KG1 (cell line): ENCODE measurements at places on chromosomes 2 and 18.
A peak's percentile ranks its signal among the peaks of the same experiment; 100 is the strongest.

DNA sequence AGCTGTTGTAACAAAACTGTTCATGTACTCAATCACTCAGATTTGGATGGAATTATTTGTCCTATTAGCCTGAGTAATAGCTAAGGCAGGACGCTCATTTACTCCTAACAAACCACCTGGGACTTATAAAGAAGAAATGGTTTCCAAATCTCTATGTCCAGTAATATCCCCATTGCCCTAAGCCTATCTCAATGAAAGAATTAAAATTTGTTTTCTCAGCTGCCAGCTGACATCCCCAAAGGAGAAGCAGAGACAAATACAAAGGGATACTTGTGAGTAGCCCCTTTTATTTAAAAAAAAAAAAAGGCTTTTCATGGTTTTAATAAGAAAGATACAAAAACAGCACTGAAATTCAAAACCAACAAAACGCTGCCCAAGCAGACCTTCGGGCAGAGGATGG is 211.4 kb upstream of the PARD3B start:
- DNase-seq = no peak

DNA sequence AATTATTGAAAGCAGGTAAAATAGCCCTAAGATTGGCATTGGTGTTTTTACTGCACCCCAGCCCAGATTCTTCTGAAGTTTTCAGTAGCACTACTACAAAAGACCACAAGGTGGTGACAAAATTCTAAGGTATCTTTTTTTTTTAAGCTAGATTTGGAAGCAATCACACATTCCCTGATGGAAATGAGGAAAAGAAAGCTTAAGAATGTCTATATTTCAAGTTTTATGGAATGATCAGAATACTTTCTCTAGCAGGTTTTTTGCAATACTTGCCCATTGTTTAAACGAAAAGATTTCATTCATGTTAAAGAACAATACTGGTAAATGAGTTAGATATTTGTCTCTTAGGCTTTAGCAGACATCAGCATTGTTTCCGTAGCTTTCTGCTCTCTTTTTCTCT is 32.1 kb upstream of the ZNF638 start:
- no peak for DNase-seq

GRCh38 chr2:32246911-32247310 is 17.8 kb downstream of the NLRC4 start:
- DNase-seq = no peak

DNA sequence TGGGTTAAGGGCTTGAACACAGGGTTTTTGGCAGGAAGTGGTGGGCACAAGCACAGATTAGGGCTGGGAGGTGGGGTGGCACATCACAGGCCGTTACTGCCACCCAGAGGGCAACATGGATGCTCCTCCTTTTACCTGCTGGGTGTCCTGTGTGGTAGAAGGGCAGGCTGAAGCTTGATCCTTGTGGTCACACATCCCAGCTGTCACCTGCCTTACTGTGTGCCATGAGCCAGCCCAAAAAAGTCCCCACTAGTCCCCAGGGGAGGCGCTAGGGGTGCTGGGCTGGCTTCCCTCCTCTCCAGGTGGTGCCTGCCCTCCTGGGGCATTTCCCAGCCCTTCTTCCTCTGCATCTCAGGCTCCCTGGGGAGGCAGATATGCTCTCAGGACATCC is 50.5 kb upstream of the ALPP start:
- no peak for DNase-seq

DNA sequence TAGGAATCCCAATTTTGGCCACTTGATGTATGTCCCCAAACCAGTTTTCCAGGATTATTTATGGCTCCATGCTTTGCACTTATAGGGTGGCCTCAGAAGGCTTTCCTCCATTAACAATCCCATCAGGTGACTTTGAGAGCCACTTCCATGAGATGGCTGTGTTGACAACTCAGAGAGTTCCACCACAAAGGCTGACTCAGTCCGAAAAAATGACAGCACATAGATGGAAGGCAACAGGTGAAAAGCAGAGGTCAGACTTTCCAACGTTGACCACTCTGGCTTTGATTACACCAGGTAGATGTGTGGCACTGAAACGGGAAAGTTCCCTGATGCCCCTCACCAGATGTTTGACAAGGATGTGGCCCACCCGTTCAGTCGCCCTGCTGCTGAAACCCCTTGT is 431.4 kb upstream of the TNP1 start:
- DNase-seq = no peak

DNA sequence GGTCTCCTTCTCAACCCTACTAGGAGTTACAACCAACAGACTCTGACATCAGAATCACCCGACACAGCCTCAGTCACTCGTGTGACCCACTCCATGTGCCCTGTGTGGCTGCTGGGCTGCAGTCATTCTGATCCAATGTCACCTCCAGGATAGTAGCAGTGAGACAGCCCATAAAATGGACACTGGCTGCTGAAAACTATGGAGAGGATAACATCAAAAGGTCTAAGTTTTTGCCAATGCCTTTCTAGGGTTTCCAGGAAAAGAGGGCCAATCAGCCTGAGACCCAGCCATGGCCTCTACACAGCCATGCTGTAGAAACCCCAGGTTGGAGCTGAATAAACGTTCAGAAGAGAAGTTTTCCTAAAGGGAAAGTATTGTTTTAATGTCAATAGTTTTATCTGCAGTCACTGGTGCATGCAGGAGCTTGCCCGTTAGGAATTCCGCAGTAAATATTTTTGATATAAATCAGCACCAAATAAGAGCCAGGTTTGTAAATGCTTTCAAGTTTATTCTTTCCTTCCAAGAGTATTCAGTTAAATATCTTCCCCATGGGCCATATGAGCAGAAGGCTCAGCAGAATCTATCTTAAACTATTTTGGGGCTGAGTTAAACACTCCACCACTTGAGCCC is 92.2 kb upstream of the PID1 start:
- DNase-seq = no peak

GRCh38 chr2:96325884-96326255 is 753 bp downstream of the ITPRIPL1 start:
- DNase-seq = no peak

GRCh38 chr2:178306352-178307073 is 112.2 kb downstream of the OSBPL6 start:
- peak; percentile 23 for DNase-seq

GRCh38 chr2:216491793-216492596 is 6.6 kb upstream of the RPL37A start:
- no peak for DNase-seq

DNA sequence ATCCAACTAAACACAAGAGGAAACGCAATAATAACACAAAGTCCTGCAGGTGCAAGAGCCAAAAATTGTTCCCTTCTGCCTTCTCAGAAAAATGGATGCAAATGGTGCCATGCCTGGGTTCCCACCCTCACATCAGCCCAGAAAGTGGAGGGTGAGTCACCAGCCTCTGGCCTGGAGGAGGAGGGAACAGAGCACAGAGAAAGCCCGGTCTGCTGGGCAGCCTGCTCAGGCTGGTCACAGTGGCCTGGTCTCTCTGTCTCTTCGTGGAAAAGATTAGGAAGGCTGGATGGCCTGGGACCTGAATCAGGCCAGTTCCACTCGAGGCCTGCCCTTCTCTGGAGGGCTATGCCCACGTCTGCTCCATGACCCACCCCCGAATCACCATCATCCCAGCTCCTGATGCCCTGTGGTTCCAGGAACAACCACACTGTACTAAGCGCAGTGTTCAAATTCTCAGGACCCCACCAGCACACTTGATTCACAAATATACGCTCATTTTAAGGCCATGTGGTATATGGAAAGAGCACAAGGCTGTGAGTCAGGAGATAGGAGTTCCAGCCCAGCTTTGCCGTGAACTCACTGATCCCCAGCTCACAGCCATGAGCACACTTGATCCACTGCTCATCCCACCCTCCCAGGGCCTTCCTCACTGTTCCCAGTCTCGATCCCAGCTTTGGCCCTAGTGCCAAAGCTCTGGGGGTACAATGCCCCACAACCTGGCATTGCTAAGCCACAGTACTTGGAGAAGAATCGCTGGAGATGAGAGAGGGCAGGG is 82.1 kb downstream of the ZBTB7C start:
- DNase-seq = no peak

DNA sequence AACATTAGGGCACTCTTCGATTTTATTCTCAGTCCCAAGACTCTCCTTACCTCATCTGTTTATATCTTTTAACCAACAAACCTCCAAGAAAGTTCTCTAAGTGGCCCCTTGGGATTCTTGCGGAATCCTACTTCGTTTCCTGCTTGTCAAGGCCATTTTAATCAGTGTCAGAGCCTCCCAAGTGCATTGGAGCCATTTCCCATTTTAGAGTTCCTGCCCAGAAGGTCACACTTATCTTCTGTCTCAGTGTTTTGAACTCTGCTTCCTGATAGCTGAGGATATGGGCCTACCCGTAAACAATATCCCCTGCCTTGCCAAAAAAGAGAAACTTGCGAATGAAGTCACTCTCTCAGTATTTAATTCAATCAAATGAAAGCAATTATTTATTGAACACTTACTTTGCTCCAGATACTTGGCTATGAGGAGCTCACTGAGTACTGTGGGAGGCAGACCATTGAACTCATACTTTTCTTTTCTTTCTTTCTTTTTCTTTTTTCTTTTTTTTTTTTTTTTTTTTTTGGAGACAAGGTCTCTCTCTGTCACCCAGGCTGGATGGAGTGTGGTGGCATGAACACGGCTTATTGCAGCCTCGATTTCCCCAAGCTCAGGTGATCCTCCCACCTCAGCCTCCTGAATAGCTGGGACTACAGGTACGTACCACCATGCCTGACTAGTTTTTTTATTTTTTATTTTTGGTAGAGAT is 5.7 kb upstream of the NOSTRIN start:
- DNase-seq = no peak

GRCh38 chr2:10597956-10598355 is 91.8 kb downstream of the NOL10 start:
- DNase-seq = no peak

DNA sequence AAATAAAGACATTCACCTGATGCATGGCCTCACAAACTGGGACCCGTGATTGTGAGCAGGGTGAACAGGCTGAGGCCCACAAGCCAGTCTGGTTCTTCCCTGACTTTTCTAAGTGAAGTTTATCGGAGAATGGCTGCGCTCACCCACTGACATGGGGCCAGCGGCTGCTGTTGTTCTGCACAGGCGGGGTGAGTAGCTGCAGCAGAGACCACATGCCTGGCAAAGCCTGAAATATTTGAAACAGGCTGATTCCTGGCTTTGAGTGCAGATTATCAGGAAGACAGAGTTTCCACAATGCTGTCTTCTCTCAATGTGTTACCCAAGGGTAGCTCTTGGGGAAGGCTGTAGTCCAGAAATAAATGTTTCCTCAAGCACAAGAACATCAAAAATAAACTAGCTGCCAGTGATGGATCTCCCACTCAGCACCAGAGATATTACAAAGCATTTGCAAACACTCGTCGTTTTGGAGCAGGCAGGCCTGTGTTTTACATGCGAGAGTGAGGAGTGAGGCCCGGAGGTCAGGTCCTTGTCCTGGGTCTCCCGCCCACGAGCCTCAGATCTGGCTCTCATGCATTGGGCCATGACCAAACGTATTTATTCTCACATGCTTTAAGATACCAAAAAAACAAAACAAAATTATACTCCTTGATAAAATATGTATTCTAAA is 647.1 kb downstream of the GALR1 start:
- DNase-seq = no peak

- DNase-seq = no peak
These were observed 568.5 kb downstream of the ARHGAP15 start for GRCh38 chr2:143697744-143698143.

DNA sequence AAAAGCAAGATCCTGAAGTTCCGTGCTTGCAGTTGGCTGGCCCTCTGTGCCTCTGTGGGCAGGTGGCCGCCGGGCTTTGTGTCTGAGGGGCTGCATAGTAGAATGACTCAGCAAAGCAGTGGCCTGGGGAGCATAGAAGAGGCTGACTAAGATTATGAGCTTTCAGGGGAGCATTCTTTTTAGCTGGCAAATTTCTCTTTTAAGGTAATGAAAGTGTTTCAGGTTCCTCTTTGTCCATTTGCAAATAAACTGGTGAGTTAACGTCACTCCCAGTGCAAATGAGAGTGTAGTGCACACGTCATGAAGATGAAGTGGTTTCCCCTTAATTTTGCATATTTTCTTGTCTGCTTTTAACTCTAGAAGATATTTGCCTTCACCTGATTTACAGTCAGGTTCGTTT is 98.6 kb downstream of the BCL2L11 start:
- no peak for DNase-seq

DNA sequence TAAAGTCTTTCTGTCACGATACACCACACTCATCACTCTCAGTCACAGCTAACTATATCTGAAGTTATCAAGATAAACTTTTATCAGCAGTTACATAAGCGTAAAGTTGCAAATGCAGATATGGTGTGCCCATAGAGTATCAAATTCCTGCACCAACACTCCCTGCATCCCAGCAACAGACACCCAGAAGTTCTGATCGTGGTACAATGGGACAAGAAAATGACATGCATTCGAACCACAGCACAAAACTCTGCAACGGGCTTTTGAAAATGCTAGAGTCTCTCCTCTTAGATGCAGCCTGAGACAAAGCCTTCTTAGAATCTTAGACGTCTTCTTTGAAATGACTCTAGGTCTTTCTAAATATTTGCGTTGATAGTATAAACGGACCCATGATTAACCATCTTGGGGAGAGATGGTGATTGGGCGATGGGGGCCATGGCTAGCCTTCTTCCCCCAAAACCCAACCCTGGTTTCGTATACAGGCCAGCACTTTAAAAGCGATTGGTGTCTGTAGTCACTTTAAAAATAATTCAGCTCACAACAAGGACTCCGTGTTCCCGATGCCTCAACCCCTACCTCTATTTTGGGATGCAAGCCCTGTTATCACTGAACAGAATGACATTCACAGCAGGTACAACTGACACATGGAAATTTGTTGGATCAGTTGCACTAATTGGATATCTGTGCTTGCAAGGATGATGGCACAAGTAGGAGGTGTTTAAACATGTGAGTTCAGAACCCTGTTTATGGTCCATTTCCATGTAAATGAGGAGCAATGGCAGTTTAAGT is 286.6 kb downstream of the MYT1L start:
- no peak for DNase-seq

DNA sequence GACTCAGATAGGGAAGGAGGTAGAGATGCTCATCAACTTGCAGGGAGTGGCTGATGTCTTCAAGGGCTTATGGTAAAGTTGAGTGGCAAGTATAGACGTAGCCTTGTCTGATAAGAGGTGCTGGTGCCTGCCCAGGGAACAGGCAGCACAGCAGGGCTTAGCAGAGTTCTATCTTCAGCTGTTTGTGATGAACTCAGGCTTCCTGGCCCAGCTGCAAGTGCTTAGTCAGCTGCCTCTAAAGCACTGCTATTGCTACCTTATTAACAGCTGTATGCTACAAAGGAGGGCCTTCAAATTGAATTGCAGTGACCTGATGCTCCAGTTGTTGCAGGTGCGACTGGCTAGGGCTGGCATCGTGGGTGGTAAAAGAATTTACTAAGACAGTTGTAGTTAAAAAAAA is 82.1 kb downstream of the TSN start:
- no peak for DNase-seq

GRCh38 chr2:42118754-42119569 is 50.2 kb upstream of the EML4 start:
- no peak for DNase-seq
